ENCODE measurements at places on chromosomes 3 and 15.

DNA sequence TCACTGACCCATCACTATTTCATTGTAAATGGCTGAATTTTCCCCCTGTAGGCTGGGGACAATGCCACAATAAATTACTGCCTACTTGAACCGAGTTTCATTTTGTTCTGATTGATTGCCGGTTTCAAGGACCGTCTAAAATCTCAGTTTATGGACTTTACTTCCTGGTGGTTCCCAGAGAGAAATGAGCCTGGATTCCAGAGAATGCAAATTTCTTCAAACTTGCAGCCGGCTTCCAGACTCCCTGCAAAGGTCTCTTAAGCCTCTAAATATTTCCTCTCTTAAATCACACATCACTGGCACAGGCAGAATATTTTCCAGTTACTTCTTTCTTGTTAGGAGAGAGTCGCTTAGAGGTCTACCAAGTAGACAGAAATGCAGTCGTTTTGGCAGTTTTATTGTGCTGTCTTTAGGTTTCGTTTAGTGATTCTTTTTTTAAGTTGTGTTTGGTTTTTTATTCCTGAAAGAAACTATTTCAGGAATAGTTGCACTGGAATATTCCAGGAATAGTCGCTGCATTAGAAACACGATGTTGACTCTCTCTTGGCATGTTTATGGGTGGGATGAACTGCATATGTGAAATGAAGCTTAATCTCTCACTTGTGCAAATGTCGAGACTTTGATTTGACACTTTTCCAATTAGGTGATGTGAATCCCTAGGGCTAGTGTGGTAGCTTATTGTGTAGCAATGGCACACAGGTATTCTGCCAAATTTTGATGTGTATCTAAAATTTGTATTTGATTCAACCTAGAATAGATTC is 284.1 kb upstream of the NR2E3 start:
- DNase-seq, result no peak

GRCh38 chr3:102526865-102527264 is 92.0 kb downstream of the ZPLD1 start:
- no peak for DNase-seq

DNA sequence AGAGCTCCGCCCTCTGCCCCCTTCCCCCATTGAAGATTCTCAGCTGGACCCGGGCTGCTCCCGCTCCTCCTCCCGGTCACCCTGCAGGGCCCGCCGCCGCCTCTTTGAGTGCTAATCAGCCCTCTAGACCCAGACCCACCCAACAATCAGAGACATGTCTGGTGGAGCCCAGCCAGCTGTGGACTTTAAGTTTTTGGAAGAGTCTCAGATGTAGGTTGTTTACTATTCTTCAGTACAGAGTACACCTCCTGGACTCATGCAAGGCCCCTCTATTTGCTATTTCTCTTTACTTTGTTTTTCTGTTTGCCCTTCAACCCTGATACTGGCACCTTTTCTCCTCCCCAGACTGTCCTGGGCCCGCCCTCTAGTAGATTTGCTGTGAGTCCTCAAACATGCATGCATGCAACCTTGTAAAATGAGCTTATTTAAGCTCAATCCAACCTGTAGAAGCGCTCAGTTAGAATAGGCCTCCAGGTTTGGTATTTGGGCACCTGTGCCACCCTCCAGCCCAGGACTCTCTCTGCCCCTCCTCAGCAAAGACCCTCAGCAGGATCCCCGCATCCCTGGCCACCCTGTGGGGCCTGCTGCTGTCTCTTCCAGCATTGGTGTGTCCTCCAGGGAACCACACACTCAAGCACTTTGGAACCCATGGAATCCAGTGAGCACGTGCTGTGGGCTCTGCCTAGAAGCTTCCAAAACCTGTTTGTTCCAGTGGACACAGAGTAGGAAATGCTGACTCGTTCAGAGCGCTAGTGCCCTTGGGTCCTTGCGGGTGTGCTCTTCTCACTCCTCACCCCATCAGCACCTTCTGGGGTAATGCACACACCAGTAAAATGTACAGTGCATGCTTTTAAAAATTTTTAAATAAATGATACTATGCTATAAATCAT is 4.6 kb downstream of the PRR23E start:
- DNase-seq, result no peak

GRCh38 chr15:73897441-73898261 is 24.3 kb downstream of the TBC1D21 start:
- DNase-seq, result peak; percentile 21

DNA sequence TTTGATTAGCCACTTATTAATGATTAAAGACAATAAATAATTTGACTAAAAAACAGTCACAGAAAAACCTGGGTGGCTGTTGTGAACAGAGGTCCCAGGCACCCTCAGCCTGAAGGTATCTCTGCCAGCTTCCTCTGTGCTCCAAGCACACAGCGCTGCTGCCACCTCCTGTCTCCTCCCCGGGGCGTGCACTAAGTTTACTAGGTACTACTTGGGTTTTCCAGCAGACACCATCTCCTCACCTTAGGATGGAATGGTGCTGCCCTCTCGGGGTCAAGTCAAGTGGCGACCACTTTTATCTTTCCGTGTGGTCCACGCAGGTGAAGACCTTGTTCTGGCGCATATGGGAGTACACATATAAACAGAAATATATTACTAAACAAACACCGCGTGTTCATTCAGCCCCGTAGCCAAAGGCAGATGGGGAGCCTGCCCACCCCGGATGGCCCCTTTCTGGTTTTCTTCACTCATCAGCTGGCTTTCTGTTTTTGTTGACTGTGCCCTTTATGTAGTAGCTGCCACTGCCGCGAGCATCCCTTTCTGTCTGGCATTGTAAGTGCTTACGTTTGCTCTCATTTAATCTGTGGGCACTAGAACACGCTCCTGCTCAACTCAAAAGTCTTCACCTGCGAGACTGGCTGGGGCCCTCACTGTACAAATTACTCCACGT is 128.0 kb downstream of the LRIG1 start:
- peak; percentile 16 for DNase-seq

- no peak for DNase-seq
Observed at GRCh38 chr3:93992207-93992606, 12.3 kb downstream of the ARL13B start.

DNA sequence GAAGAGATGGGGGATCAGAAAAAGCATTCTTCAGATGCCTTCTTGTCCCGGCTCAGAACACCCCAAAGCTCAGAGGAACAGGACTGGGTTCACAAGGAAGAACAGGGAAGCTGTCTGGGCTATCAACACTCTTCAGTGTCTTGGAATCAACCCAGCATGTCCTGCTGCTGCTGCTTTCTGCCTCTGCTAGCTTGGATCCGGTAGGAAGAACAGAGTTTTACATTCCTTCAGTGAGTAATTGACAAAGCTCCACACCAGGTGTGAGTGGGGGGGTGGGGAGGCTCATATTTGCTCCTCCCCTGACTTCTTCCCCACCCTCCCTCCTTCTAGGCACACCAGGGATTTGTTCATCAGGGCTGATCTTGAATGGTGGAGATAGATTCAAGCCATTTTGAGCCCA is 13.1 kb upstream of the ETV5 start:
- no peak for DNase-seq

- DNase-seq, result no peak
Observed at GRCh38 chr3:156175570-156175969, 55.2 kb downstream of the KCNAB1 start.

DNA sequence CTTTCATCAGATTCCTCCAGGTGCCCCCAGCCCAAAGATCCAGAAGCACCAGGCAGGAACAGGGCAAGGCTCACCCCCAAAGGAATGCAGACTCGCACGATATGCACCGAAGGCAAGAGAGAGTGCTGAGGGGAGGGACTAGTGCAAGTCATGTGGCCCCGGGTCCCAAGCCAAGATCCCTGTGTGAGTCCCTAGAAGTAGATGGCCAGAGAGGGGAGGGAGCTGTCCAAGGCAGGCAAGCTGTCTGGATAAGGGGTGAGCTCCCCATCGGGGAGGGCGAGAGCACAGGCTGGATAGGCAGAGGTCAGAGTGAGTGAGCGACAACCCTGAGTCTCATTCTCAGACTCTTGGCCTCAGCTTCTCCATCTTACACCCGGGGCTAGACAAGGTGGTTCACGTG is 171.5 kb upstream of the LINGO1 start:
- no peak for DNase-seq

- peak; percentile 75 for DNase-seq
Observed at GRCh38 chr3:51669241-51670052, 1.6 kb upstream of the TEX264 start.

GRCh38 chr3:143628971-143629370 is 219.3 kb downstream of the SLC9A9 start:
- no peak for DNase-seq

GRCh38 chr3:63753567-63753966 is 65.5 kb upstream of the C3orf49 start:
- no peak for DNase-seq

DNA sequence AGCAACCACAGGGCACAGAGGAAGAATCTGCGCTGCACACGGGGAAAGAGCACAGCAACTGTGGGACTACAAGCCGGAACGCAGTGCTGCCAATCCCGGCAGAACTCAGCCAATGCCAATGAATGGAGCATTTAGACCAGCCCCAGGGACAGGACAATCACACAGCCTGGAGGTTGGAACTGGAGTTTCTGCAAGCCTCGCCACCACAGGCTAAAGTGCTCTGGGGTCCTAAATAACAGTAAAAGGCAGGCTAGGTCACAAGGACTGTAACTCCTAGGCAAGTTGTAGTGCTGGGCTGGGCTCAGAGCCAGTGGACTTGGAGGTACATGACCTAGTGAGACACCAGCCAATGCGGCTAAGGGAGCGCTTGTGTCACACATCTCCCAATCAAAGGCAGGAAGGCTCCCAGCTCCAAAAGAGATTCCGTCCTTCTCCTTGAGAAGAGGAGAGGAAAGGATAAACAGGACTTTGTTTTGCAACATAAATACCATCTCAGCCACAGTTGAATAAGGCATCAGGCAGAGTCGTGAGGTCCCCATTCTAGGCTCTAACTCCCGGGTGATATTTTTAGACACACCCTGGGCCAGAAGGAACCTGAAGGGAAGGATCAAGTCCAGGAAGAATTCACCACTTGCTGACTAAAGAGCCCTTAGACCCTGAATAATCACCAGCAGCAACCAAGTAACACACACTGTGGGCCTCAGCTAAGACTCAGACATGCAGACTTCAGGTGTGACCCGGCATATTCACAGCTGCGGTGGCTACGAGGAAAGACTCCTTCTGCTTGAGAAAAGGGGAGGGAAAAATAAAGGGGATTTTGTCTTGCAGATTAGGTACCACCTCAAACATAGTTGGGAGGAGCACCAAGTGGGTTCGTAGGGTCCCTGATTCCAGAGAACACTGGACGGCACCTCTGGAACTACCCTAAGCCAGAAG is 85.5 kb upstream of the XXYLT1 start:
- no peak for DNase-seq

DNA sequence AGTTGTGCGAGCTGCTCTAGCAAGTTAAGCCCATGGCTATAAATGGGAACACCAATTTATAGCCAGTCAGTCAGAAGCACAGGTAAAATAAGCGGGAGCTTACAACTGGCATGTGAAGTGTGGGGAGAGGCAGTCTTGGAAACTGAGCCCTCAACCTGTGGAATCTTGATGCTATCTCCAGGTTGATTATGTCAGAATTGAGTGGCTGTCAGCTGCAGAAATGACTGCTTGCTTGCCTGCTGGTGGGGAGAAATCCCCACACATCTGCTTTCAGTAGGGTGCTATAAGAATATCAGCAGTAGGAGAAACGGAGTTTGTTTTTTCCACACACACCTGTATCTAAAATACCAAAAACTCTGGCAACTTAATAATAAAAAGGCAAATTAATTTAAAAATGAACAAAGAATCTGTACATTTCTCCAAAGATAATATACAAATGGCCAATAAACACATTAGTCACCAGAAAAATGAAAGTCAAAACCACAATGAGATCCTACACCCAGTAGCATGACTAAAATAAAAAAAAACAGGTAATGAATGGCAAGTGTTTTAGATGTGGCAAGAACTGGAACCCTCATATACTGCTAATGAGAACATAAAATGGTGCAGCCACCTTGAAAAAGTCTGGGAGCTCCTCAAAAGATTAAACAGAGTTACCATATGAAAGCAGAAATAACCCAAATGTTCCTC is 26.0 kb upstream of the MAP4 start:
- no peak for DNase-seq

DNA sequence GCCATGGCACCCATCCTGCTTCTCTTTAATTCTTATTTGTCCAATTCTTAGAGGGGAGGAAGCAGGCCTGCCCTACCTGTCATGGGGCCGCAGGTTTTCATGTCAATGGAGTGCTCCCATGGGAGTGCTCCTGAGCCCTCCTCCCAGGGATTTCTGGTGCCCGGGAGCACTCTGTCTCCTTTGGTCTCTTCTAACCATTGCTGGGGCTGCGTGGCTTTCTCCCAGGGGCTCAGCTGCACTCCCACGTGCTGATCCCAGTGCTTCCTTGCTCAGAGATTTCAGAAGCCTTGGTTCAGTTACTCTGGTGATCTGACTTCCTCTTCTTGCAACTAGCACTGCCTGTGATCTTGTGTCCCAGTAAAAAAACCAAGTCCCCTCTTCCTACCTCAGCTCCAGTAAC is 68.0 kb upstream of the ARL8B start:
- DNase-seq, result no peak

DNA sequence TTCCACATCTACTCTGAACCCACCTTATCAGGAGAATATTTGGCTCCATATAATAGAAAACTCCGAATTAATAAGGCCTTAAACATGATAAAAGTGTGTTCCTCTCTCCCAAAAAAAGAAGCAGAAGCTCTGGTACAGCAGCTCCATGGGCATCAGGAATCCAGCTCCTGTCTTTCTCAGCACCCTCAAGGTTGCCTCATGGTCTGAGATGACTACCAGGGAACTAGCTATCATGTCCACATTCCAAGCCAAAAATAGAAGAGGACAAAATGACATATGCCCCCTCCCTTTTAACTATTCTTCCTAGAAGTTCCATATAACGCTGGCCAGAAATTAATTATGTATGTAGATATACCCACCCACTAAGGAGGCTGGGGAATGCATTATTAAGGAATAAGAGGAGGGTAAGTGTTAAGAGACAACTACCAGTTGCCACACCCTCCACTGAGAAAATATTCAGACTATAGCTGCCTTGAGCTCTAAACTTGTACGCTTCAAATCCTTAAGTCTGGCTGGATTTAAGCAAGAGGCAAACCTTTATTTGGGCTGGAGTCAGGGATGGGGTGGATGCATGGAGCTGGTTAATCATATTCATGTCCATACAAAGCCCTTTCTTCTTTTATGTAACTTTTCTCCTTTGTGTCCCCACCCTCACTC is 35.8 kb upstream of the CTDSPL start:
- no peak for DNase-seq

DNA sequence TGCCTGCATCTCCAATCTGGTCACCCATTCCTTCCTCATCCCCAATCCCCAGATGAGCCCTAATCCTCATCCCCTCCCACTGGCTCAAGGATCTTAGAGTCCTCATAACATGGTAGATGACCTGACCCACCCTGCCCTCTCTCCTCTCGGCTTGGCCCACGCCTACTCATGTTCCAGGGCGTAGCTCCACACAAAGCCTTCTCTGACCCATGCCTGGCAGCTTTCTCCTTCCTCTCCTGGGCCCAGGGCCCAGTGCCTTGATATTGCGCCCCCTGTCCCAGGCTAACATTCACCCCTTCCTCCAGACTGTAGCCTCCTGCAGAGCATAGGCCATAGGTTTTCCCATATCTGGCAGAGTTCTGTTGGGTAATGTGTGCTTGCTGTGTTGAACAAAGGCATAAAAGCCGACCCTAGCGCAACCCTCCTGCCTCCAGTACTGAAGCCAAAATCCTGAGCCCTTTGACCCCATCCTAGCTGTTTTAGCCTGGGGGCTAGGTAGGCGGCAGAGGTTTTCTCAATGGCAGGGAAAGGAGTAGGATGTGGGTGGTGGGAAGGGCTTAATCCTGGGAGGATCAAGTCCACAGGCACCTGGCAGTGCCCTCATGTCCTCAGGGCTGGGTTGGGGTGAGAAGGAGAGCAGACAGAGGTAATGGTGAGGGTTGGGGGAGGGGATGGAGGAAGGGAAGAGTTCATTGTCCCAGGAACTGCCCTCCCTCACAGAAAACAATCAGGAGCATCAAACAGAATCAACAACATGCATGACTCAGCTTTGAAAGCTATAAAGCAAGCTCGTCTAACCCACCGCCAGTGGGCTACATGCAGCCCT is 35.5 kb downstream of the MESD start:
- no peak for DNase-seq

All from stimulated activated CD4-positive, alpha-beta T cell treated with anti-CD3 and anti-CD28 coated beads, TNF-alpha, amount 100 ng/mL, for 1 hour (primary cell).